ENCODE measurements at places on chromosomes 11 and 22. TPM values are rescaled to one million over a fixed set of nuclear protein-coding genes. Genes with fewer than 3 reads are reported as not detected.

- no peak for DNase-seq
These were observed 21.7 kb downstream of the PTPN5 start for GRCh38 chr11:18769802-18770456.

The FAM118B gene
- polyA plus RNA-seq = 11.1 TPM

GRCh38 chr22:19967850-19968449 is 26.3 kb upstream of the TXNRD2 start:
- no peak for DNase-seq

DNA sequence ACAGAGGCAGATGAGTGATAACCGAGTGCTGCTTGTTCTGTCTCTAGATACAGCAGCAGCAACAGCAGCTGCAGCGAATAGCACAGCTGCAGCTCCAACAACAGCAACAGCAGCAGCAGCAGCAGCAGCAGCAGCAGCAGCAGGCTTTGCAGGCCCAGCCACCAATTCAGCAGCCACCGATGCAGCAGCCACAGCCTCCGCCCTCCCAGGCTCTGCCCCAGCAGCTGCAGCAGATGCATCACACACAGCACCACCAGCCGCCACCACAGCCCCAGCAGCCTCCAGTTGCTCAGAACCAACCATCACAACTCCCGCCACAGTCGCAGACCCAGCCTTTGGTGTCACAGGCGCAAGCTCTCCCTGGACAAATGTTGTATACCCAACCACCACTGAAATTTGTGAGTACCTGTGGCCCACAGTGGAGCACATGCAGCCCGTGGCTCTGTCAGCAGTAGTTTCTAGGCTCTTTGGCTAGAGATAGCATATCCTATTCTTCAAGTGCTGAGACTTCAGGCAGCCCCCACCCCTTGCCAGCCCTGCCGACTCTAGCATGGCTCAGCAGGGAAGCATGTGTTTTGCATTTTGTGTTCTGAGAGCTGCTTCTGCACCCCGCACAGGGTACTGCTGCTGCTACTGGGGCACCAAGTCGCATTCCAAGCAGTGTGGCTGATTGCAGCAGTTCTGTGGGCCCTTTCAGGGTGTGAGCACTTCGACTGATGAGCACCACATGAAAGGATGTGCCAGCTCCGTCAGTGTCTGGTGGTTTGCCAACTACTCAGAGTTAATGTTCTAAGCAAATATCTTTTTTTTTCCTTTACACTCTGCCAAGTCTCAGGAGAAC is 59.2 kb downstream of the MED15 start:
- DNase-seq = no peak

DNA sequence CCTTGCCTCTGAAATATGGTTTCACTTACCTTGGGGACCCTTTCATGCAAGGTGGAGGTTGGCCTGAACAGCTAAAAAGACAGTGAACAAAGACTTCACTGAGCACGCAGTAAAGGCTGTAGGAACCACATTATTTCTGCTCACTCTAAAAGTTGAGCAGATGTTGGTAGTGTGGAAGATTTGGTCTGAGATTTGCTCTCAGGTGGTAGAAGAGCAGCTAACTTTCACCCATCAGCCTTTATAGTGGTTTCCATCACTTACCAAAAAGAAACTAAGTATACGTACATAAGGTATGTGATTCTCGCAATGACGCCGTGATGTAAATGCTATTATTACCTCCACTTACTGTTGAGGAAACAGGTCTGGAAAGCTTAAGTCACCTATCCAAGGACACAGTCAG is 47.3 kb downstream of the PRR5L start:
- DNase-seq = no peak

The MYO18B gene
- 0.62 TPM for polyA plus RNA-seq

DNA sequence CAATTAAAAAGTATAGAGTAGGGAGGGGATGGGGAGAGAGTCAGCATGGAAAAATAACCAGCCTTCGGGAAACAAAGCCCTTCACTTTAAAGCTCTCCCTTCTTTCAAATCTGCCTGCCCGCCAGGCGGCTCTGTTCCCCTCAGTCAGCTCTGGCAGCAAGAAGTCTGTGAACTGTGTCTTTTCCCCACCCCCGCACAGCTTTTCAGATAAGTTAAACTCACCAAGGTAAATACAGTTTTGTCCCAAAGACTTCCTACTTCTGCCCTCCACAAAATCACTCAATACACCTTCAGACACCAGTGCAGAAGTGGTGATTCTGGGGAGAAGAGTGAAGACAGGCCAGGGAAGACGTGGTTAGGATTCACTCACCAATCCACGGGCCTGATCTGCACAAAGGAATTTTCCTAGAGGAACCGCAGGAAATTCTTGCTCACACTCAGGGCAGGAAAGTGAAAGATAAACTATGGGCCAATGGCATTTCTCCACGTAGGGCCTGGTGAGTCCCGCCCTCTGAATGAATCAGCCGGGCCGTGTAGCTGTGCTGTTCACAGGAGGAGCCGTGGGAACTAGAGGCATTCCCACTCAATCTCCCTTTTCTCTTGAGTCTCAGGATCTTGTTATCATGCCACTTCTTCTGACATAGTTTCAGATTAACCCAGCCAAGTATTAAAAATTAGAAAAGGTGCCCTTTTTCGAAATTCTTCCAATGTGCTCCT is at the start of gene TRIM5:
Gene TRIM5, minus strand, starts transcription at position 429 of the 717 bp plus-strand sequence. CDS start 4,897 bp downstream, outside the sequence.
- peak; percentile 91 for DNase-seq

GRCh38 chr22:33219648-33220384 is 161.6 kb upstream of the SYN3 start:
- DNase-seq = no peak

- no peak for DNase-seq
These were observed 34.2 kb upstream of the FSHB start for GRCh38 chr11:30196400-30197206.

GRCh38 chr22:32185821-32186220 is 19.1 kb downstream of the RFPL2 start:
- DNase-seq = no peak

- DNase-seq = no peak
These were observed 418.8 kb downstream of the DYNC2H1 start for GRCh38 chr11:103528046-103528445.

Data from urinary bladder (tissue), 4 donors.